ENCODE measurements at places on chromosomes 4 and X.
A peak's percentile ranks its signal among the peaks of the same experiment; 100 is the strongest.

DNA sequence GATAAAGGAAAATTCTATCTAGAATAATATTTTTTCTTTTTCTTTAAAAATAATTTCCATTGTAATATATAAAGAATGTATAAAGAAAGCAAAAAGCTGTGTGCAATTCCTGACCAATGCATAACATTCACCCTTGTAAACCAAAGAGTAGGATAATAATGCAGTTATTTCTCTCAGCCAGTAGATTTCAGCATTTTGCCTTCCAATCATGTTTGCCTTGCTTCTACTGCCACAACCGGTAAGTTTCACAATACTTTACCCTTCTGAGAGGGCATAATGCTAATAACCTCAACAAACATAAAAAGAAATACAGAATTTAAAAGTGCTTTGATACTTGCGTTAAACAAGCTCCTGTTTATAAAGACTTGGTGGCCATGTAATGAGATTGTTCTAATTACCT lies 59.9 kb downstream of the CHIC2 start:
- no peak for DNase-seq

- DNase-seq, result no peak
Measured at GRCh38 chr4:155885666-155886065, 17.8 kb upstream of the TDO2 start.

- no peak for DNase-seq
Measured at GRCh38 chrX:109858602-109859341, 125.7 kb upstream of the ACSL4 start.

GRCh38 chrX:34638116-34638515 lies 19.0 kb downstream of the TMEM47 start:
- DNase-seq, result peak; percentile 72

GRCh38 chrX:13622401-13622964 lies 30.5 kb upstream of the TCEANC start:
- DNase-seq, result no peak

- DNase-seq, result peak; percentile 76
Measured at GRCh38 chrX:132612821-132613564, 124.2 kb upstream of the MBNL3 start.

DNA sequence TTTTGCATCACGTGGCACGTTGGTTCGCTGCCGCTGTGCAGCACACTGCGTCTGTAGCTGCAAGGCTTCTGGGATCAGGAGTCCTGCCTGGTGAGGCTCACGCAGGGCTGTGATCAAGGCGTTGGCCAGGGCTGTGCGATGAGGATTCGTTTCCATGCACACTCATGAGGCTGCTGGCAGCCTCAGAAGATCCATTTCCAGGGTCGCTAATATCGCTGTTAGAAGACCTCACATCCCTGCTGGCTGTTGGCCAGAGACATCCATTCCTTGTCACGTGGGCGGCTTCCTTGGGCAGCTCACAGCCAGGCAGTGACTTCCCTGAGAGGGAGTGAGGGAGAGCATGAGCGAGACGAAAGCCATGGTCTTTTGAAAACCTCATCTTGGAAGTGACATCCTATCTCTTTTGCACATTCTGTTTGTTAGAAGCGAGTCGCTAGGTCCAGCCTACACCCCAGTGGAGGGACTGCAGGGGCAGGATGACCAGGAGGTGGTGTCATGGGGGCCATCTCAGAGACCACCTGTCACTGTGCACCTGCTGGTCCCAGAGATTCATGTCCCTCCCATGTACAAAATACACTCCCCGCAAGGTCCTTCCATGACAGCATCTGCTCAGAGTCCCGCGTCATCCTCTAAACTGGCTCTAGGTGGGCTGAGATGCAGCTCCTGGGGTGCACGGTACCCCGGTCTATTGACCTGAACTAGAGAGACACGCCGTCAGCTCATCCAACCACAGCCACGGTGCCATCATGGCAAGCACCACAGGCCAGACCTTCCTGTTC lies 12.2 kb downstream of the RGS12 start:
- DNase-seq, result no peak

- no peak for DNase-seq
Measured at GRCh38 chrX:115503099-115503498, 57.9 kb upstream of the PLS3 start.

DNA sequence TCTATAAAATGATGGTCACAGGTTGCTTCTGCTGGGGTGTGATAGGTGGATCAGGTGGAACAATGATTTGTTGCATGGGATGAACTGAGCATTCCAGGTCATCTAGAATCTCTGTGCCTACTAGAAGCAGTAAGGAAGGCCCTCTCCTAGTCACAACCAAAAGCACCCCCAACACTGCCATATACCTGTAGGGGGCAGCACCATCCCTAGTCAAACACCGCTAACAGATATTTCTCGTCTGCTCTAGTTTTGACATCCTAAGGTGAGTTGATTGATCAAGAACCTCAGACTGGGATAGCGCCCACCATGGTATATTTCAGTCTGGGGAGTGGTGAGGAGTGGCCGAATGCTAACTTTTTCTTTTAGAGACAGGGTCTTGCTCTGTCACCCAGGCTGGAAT lies 160.2 kb downstream of the NHS start:
- peak; percentile 83 for DNase-seq

GRCh38 chr4:145720656-145721055 lies 40.7 kb downstream of the C4orf51 start:
- DNase-seq, result no peak

DNA sequence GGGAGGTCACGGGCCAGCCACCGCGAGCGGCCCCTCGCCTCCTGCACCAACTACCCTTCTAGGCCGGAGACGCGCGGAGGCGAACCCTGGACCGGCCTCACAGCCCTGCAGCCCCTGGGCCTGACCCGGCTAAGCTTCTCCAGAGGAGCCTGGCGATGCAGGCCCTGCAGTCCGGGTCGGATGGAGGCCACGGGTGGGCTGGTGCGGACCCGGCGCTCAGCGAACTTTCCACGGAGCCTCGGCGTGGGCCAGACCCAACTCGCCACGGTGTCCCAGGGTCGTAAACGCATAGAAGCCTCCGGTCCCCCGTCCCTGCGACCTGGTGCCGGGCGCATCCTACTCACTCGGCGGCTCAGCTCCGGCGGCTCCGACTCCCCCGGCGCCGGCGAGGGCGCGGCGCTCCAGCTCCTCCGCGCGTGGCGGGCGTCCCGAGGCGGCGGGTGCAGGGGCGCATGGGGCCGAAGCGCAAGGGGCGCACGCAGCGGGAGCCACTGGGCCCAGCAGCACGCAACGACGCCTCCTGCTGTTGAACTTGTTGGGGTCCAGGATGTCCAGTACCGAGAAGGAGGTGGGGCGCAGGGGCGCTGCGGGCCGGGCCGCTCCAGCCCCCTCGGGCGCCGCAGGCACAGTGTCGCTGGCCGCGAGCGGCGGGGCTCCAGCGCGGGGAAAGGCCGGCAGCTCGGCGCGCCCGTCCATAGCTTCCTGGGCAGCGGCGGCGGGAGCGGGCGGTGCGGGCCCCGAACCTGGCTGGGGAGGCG lies 427 bp downstream of the NKX1-1 start:
- no peak for DNase-seq

DNA sequence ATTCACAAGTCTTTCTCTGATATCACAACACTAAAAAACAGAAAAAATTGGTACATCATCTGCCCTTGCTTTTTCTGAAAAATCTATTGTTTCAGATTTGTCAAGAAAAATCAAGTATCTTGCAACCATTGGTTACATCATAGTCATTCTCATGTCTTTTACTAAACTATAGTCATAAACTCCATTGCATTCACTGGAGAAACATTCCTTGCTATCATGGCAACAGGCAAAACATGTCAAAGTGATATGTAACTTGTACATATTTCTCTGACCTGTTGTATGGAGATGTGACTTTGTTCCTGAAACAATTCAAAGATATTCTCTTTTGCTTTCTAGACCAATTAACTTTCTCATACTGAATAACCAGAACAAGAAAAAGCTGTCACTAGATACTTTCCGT lies 121.9 kb upstream of the ANK2 start:
- DNase-seq, result no peak

- DNase-seq, result no peak
Measured at GRCh38 chr4:3039706-3040366, 34.5 kb downstream of the HTT-AS start.

DNA sequence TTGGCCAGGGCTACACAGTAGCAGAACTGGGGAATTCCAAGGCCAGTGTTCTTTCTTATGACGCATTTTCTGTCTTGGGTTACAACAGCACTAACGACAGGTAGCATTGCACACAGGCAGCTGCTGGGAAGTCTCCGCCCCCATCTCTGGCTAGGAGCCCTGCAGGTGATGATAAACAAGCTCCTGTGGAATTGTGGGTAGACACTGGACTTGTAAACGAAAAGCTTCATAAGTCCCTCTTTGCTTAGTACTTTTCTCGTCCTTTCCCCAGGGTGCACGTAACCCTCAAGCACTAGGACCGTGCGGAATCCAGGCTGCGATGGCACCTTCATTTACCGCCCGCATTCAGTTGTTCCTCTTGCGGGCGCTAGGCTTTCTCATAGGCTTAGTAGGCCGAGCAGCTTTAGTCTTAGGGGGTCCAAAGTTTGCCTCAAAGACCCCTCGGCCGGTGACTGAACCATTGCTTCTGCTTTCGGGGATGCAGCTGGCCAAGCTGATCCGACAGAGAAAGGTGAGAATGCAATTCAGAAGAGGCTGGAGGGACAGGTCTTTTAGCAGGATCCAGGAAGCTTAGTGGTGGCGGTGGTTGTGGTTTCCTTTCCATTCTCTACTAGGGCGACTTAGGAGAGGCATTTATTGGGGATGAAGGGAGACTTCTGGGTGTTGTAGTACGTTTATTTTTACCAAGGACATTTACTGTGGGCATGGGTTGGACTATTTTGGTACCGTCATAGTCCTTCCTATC lies at the start of gene FAAH2:
Gene FAAH2, plus strand, starts transcription at position 200 of the 745 bp plus-strand sequence. Its CDS starts 120 bp downstream, at position 320.
- DNase-seq, result peak; percentile 44

DNA sequence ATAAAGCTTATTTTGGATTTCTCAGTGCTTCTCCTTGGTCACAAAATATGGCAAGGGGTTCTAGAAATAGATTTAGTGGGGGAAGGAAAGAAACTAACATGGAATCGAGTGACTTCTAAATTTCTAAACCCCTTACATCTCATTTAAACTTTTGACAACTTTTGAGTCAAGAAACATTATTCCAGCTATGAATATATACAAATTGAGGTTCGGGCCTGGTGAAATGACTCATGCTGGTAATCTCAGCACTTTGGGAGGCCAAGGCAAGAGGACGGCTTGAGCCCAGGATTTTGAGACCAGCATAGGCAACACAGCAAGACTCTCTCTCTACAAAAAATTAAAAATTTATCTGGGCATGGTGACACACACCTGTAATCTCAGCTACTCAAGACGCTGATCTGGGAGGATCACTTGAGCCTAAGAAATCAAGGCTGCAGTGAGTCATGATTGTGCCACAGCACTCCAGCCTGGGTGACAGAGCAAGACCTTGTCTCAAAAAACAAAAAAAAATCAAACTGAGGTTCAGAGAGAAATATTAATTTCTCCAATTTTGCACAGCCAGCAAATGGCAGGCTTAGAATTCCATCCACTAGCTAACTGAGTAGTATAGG lies 99.8 kb downstream of the ANXA3 start:
- no peak for DNase-seq

DNA sequence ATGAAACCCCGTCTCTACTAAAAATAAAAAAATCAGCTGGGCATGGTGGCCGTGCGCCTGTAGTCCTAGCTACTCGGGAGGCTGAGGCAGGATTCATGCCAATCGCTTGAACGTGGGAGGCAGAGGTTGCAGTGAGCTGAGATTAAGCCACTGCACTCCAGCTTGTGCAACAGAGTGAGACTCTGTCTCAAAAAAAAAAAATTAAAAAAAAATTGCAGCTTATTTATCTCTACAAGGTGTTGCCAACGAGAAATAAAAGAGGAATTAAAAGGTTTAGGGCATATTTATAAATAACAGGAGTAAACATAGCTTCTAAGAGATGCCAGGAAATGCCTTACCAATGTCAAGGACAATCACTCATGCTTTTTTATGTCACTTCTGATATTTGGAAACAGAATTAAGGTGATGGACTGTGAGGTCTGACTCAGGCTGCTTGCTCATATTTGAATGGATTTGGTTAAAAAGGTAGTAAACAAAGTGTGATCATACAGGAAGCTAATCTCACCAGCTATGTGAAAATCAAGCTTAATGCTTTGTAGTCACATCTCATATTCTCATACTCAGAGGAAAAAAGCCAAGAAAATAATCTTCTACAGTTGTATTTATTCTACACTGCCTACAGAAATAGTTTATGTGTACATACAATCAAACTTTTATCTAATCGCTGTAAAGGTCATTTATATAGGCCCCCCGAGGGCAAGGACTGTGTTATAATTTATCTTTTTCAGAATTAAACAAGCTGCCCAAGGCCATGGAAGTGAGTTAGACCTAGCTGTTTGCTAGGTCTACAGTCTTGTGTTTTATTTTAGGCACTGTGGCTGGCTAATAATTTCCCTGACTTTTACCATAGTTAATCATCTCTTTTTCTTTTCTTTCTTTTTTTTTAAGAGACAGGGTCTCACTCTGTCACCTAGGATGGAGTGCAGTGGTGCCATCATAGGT lies 61.1 kb upstream of the RBMX start:
- no peak for DNase-seq

- no peak for DNase-seq
Measured at GRCh38 chr4:14168919-14169318, 541.4 kb upstream of the BOD1L1 start.

- no peak for DNase-seq
Measured at GRCh38 chr4:1208266-1208961, 36.0 kb upstream of the SPON2 start.

DNA sequence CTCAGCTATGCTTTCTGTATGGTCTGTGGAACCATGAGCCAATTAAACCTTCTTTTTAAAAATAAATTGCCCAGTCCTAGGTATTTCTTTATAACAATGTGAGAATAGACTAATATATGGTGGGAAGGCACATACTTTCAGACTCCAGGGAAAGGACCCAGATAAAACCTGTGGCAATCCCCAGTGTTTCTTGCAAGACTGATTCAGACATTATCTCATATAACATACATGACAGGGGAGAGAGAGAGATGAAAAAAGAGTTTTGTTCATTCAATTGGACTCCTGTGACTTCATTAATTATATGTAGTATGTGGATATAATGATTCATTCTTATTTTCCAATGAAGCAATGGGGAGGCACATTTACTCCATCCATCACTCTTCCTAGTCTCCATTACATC lies 291.4 kb upstream of the PRKX start:
- no peak for DNase-seq

DNA sequence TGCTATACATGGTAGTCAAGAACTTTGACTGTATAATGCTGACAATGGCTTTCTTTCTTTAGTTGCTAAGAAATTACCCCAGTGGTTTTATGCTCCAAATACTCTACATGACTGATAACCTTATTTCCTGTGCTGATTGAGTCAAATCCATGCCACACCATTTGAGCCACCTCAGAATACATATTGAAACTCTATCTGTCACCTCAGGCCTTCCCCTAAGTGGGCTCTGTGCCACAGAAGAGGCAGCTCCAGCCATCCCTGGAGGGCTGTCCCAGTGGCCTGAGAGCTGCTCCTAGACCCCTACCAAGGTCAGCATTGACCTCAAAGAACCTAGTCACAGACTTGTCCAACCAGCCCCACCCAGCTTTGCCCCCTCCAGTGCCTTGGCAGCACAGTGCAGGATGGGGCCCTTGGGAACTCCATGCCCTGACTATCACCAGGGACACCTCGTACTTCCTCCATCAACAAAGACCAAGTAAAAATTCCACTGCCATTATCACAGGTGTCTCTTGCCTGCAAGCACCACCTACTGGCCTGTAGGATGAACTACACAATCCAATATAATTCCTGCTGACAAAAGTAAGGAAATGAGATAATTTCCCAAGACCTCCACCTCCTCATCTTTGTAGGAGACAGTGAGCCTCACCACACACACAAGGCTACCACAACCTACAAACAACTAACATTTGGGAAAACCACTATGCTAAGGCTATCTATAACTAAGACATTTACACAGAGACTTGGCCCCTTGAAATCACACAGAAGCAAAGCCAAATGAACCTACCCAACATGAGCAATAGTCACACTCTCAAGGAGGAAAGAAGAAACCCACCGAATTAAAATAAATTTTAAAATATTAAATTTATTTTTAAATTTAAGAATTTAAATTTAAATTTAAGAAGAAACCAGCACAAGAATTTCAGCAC lies 239.9 kb downstream of the NKX6-1 start:
- peak; percentile 70 for DNase-seq
